Substantia nigra (tissue), 51 donors: ENCODE measurements at places on chromosomes 3 and 15.

DNA sequence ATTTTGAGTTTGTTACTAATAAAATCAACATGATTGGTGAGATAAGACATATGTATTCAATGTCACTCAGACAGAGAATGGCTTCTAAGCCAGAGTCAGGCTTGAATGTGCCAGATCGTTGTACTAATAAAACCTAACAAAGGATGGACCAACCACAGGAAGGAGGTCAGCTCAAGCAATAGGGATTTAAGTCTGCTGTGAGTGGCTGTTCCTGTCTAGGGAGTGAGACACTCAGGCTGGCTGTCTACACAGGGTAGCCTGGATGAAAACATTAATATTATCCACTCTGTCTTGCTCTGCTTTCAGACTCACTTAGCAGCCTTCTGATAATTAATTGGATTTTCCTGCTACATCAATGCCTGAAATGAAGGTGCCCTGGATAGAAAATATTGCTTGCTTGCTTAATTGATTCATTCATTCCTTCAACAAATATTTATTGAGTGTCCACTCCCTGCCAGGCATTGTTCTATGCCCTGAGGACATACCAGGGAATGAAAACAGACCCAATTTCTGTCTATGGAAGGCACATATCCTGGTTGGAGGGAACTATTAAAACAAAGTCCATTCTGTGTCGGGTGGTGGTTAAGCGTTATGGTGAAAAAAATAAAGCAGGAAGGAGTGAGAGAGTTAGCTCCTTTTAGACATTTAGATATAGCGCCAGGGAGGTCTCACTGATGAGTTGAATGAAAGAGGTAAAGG, 239.4 kb downstream of the CHST2 start:
- DNase-seq = no peak

DNA sequence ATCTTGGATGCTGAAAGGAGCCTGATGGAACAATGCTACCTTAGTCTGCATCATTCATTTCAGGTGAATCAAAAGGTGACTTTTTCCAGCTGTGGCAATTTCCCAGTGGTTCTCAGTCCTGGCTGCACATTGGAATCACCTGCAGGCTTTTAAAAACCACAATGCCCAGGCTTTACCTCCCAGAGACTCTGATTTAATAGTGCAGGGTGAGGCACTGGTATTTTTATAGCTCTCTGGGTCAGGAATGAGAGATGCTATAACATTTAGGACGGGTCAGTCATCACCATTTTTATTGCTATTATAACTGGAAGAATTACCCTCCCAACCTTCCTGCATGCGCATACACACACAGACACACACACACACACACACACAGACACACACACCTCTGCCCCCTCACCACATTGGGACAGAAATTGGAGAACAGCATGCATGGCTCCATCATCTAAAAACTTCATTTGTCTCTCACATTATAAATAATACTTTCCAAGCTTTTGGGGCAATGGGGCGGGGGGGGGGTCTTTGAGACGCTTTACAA, 41.1 kb downstream of the LARP6 start:
- no peak for DNase-seq

DNA sequence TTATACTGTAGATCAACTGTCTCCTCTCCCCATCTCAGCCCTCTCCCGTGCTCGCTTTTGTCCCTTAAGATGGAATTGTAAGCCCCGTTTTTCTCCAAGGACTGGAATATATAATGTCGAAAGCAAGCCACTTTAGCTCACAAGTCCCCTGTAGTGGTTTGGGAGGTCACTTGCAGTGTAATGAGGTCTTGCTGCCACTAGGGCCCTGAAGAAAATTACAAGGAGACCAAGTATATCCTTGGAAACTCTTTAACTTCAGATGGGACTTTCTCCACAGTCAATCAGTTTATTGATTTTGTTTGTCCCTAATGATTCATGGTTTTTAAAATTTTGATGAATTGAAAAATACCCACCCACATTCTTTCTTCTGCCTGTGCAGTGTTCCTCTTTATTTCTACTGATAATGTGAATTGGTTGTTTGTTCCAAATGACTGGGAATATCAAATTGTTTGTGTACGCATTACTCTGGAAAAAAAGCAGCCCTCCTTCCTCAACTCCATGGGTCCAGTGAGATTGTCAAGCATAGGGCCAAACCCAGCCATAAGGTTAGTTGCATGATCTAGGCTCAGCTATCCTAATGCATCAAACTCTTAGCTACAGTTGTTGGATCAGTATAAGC, 294.8 kb downstream of the MCTP2 start:
- no peak for DNase-seq

DNA sequence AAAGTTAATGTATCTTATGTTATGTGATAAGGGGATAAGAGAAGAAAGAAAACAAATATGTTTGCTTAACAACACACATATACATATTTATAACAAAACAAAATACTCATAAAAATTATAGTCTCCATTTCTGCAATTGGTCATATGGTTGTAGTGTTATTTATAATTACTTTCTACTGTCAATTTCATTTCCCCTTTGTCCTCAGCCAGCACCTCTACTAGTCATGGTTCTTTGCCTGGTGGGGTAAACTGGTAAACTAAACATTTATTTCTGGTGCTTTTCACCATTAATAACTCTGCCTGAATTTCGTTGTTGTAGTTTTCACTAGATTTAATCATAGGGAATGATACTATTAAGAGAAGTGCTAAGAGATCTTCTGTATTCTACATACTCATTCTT, 88.0 kb upstream of the ALCAM start:
- DNase-seq = no peak

- DNase-seq = peak; percentile 88
Measured at GRCh38 chr15:98801234-98801561, 152.9 kb downstream of the IGF1R start.

DNA sequence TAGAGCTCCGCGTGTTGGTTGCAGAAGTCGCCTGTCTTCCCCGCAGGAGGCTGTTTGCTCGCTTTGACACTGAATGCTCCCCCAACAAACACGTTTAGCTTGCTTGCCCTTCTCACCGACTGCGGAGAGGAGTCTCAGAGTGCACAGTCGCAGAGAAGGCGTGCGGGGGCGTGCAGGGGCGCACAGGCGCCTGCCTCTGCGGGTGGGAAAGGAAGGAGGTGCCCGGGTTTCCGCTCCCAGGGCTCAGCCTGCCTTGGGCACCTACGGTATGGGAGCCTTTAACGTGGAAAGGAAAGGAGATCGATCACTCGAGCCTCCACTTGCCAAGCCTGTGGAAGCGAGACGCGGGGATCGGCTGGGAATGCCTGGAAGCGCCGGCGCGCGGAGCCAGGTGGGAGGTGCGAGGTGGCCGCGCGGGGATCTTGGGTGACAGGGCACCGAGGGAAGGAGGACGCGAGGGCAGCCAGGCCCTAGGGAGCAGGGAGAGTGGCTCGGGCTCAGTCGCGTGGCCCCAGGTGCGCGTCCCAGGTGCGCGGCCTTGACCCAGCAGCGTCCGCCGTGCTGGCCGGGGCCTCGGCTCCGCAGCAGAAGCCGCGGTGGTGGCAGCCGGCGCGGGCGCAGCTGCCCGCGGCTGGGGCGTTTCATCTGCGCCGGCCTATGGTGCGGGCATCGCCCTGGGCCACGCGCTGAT, at the start of gene FAN1:
Gene FAN1 (plus strand): TSS at position 419 of the 691 bp plus-strand sequence. CDS start 749 bp downstream, outside the sequence.
- DNase-seq = peak; percentile 84

DNA sequence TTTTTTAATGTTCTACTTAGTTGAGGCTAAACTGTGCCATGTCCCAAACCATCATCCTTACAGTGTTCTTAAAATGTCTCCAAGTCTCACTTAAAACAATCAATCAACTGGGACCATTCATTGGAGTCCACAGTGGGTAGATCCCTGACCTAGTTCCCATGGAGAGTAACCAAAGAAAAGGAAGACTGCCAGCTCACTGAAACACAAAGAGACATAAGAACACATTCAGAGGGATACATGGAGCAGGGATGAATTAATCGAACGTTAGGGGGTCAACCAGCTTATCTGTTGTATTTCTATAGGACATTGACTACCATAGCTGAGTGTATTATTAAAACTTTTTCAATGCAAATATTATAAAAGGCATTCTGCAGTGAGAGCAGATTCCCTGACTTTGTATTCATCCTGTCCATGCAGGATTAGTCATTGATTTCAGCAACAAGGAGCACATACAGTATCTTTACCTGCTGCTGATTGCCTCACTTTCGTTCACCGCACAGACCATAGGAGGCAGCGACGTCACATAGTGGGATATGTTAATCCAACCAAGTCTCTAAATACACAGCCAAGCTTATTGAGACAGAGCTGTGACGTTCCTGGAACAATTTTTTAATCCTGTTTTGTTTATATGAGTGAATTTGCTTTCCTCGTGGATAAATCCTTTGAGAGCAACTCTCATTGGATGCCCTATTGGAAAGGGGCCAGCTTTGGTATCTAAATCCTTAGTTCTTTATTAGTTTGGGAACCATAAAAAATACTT, 364.9 kb upstream of the RBMS3 start:
- DNase-seq = no peak

DNA sequence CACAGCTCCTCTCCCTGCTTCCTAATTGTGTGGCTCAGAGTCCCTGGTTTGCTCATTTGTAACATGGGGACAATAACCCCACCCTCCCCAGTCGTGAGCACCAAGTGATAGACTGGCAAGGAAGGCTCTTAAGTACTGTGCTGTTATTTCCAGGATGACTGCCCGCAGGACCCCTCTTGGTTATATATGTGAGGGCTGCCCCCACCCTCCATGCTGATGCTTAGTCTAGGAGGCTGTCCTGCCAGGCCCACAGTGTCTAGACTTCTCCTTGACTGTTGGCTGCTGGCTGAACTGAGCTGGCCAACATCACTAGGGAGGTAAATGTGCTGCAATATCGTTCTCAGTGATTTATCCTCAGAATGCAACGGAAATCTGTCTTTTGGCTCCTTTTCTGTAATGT, 45.1 kb downstream of the RAB11A start:
- DNase-seq = no peak

- DNase-seq = no peak
Measured at GRCh38 chr3:24506966-24507775, 12.5 kb upstream of the THRB start.

DNA sequence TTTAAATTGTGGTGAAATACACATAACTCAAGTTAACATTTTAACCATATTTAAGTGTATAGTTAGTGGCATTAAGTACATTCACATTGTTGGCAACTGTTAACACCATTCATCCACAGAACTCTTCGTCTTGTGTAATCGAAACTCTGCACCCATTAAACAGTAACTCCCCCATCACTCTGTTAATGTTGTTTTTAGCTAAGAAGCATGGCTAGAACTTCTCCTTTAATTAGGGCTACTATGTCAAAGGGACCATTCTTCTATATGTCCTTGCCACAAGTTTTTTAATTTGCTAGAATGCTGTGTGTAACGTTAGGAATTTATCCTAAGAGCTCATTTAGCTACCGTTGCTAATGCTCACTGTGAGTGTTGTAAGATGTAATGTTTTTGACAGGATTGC, 60.6 kb downstream of the MAP2K5 start:
- no peak for DNase-seq

DNA sequence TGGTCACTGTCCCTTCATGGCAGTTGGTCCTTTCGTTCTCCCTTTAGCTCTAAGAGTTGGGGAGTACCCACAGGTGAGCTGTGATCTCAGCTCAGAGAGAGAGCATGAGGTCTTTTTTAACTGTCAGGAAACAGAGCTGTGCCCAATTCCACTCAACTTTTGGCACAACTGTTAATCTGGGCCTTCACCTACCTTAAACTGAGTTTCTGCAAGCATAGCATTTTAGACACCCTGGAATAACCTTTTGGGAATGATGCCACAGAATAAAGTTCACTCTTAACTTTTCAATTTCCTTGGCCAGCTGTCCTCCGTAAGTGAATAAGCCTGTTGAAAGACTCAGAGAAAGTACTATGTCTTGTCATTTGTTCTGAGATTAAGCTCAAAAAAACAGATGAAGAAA, 35.9 kb downstream of the TUBGCP4 start:
- no peak for DNase-seq

GRCh38 chr3:13158871-13159270, 85.6 kb upstream of the IQSEC1 start:
- DNase-seq = no peak

DNA sequence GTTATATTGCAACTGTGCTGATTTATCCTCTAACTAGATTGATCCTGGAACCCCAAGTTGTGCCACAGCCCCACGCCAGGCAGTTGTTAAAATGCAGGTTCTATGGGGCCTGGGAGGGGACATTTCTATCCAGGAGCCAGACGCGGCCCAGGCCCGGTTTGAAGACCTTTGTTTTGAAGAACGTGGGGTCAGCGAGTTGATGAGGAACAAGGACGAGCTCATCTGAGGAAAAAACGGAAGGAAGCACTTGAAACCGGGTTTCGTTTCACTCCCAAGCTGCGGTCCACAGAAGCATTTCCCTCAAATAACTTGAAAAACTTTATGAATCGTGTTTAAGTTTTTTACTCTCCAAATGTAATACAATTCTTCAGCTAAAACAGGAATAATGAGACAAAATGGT, 76.4 kb downstream of the CHSY1 start:
- DNase-seq = no peak

- no peak for DNase-seq
Measured at GRCh38 chr15:38868326-38869114, 303.9 kb upstream of the RASGRP1 start.

- peak; percentile 30 for DNase-seq
Measured at GRCh38 chr3:136862617-136863322, 762 bp downstream of the NCK1 start.

DNA sequence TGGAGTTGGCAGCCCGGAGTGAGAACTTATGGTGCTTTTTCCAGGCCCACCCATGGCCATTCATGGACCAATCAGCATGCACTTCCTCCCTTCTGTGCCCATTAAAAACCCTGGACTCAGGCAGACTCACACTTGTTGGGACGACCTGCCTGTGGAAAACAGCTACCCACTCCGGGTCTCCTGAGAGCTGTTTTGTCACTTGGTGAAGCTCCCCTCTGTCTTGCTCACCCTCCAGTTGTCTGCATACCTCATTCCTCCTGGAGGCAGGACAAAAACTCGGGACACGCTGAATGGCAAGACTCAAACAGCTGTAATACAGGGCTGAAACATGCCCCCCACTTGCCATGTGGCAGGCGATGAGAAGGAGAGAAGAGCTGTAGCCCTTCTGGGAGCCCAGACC, 35.2 kb downstream of the ROPN1B start:
- DNase-seq = no peak

- no peak for DNase-seq
Measured at GRCh38 chr15:101213147-101213546, 38.7 kb downstream of the CHSY1 start.

DNA sequence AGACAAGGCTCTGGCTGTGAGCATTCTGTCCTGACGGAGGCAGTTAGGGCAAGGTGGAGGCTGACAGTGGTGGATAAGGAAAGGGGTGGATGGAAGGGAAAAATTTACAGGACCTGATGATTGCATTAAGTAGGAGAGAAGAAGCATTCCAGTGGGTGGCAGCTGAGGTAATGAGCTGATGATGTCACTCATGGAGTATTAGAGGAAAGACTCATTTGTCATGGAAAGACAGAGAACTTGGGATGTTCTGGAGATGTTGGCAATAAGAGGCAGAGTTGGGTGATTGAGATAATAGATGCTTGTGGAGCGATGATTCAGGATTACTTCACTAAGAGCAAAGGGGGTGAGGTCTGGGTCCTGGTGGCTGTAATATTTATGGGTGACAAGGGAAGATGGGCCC, 63.6 kb upstream of the SCN5A start:
- no peak for DNase-seq

- DNase-seq = no peak
Measured at GRCh38 chr3:158560979-158561378, 10.0 kb upstream of the MLF1 start.
